Activated CD8-positive, alpha-beta T cell treated with anti-CD3 and anti-CD28 coated beads, Interleukin-2, amount 10 ng/mL, durations not matched to agents 7 days and 5 days (primary cell): ENCODE measurements at places on chromosomes 3 and 15. TPM values are rescaled to one million over a fixed set of nuclear protein-coding genes. Genes with fewer than 3 reads are reported as not detected.
A peak's percentile ranks its signal among the peaks of the same experiment; 100 is the strongest.

KCNAB1 gene
- not detected for total RNA-seq

CFAP100 gene
- total RNA-seq, result not detected

DNA sequence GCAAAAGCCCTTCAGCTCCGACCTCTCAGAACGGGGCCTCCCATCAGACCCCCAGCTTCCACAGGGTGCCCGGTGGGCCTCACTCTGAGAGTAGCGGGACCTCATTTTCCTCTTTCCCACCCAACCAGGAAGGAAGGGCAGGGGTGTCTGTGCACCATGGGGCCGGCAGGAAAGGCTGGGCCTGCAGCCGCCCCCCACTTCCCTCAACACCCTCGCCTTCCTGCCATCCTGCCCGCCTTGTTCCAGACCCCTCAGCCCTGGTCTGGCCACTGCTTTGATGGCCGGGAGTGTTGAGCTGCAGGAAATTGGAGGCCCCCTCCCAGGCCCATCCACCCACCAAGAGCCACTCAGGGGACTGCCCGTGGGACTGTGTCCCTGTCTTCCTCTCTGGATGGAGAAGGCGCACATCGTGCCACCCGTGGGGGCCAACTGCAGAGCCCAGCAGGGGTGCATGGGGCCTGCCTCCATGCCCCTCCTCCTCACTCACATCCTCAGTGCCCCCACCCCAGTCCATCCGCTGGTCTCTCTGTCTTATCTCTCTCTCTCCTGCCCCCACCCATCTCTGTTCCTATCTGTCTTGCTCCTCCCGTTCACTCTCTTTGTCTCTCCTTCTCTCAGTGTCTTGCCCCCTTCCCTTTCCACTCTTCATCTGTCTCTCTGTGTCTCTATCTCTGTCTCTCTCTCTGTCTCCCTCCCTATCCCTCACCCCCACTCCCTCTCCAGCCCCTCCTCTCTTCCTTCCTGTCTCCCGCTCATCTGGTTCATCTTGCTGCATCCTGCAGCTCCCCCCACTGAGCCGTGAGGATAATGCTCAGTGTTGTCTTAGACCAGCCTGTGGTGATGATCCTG is 1.8 kb upstream of the PLXND1 start:
- H3K27me3 ChIP-seq, result peaks cover 47% of the 10 kb centered on the region
- no peak for DNase-seq
- H3K4me1 ChIP-seq, result peaks cover 11% of the 10 kb centered on the region

DNA sequence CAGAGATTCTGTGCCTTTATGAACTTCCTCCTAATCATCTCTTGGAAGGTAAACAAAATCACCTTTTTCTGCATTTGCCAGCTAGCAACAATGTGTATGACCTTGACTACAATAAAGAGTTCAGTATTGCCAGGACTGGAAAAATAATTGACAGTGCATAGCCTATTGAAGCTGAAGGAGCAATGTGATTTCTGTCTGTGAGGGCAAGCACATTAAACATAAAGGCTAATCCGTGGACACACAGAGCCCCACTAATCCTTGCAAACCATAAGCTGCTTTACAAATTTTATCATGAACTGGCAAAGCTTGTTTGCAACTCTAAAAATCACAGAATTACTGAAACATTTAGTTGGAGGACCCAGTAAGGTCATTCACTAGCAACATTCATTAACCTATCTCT is 563.8 kb downstream of the PYDC2 start:
- H3K4me1 ChIP-seq, result no peaks in the 10 kb centered on the region
- H3K27me3 ChIP-seq, result no peaks in the 10 kb centered on the region
- no peak overlapping the region for H3K4me3 ChIP-seq
- no peak for DNase-seq

- peaks cover 11% of the 10 kb centered on the region for H3K4me1 ChIP-seq
- H3K36me3 ChIP-seq, result peaks cover 14% of the 10 kb centered on the region
- peak overlapping the region; percentile 99 for H3K27ac ChIP-seq
- no peaks in the 10 kb centered on the region for H3K27me3 ChIP-seq
- DNase-seq, result no peak
Observed at GRCh38 chr3:31531452-31531991, 1.2 kb upstream of the STT3B start.

BCHE gene
- total RNA-seq, result not detected

DNA sequence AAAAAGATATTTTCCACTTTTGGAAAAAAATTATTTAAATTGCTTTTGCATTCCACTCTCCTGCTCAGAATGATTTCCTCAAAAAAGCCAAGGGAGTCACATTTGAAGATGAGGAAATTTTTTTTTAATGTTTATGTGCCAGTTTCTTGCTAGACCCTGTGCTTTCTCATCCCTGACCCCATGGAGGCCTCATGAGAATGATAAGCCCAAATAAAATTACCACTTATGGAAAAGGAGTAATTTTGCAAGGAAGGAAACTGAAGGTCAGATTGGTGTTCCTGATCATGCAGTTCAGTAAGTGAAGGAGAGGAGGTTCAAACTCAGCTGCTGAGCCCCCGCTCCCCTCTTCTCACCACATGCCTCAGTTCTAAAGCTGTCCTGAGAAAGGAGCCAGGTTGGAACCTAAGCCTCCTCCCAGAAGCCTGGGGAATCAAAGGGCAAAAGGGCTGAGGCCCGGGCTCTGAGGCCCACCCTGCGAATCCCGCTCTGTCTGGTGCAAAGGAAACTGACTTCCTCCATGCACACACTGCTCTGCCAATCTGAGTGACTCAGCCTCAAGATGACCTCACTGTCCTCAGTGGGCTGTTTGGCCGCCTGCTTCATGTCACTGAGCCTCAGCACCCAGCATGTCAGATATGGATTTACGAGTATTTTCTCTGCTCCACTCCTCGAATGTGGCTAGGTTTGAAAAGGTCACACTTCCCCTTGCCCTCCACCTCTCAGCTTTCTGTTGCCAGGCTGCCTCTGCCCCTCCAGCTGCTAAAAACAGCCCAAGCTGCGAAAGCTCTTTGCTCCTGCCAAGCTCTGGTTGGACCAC is 56.9 kb upstream of the FLNB start:
- H3K27ac ChIP-seq, result no peak overlapping the region
- peak; percentile 23 for DNase-seq
- H3K4me1 ChIP-seq, result peaks cover 4% of the 10 kb centered on the region
- H3K4me3 ChIP-seq, result no peak overlapping the region
- H3K27me3 ChIP-seq, result no peaks in the 10 kb centered on the region

DNA sequence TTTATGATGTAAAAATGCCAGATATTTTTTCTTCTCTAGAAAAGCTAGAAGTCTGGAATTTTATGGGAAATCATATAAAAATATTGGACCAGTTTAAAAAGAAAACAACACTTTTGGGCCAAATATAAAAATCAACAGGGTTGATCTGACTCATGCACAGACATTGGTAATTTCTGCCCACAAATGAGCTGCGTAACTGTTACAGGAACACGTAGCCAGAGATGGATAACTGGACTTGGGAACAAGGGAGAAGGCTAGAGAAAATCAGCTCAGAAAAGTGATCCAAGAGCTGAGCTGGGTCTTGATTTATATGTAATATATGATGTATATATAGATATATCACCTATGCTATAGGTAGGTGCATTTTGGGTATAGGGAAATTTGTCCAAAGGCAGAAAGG is 36.8 kb upstream of the NAALADL2 start:
- H3K36me3 ChIP-seq, result no peaks in the 10 kb centered on the region
- no peaks in the 10 kb centered on the region for H3K4me1 ChIP-seq
- H3K4me3 ChIP-seq, result no peak overlapping the region
- no peaks in the 10 kb centered on the region for H3K27me3 ChIP-seq
- H3K27ac ChIP-seq, result no peak overlapping the region

LDHAL6B gene
- not detected for total RNA-seq

EAF2 gene
- total RNA-seq, result 13.1 TPM

- H3K4me3 ChIP-seq, result no peak overlapping the region
- no peak for DNase-seq
- H3K27me3 ChIP-seq, result no peaks in the 10 kb centered on the region
- H3K4me1 ChIP-seq, result peaks cover 23% of the 10 kb centered on the region
- H3K27ac ChIP-seq, result no peak overlapping the region
Observed at GRCh38 chr3:170259907-170260306, 37.7 kb downstream of the PRKCI start.

CCR9 gene
- total RNA-seq, result 0.08 TPM
